ENCODE measurements at places on chromosomes 16 and 17.

GRCh38 chr16:50989047-50989446 lies 162.0 kb downstream of the SALL1 start:
- DNase-seq, result no peak

GRCh38 chr17:43540821-43541674 lies 5.1 kb downstream of the ETV4 start:
- no peak for DNase-seq

DNA sequence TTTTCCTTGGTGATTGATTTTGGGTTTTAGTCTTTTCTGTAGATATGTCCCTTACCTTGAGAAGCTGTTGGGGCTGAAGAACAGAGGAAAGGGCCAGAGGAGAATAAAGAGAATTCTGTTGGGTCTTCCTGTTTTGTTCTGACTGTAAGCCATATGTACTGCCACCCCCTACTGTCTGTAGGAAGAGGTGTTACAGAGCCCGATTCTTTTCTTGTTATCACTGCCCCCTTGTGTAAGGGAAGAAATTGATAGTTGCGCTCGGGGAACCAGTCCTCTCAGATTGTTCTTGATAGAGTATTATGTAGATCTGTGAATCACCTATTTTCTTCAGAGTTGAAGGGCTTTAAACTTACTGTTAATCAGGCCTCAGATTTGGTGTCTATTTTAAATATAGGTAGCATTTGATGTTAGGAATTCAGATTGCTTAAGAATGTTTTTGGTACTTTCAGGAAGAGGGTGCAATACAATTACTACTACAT lies 2.4 kb downstream of the TANC2 start:
- peak; percentile 91 for DNase-seq

DNA sequence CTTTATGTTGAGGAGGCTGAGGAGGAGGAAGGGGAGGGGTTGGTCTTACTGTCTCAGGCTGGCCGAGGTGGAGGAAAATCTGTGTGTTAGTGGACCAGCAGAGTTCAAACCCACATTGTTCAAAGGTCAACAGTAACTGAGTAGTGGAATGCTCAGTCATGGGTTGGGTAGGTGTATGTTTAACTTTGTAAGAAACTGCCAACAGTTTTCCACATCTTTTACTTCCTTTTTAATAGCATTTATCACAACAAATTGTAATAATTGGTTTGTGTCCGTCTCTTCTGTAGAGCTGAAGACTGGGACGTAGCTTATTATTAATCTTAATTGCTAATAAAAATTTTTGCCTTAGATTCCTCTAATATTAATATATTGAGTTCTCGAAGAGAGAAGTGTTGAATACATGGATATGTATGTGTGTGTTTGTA lies 5.3 kb downstream of the ATP6V0A1 start:
- no peak for DNase-seq

GRCh38 chr16:31706318-31706717 lies 167.3 kb upstream of the ZNF267 start:
- no peak for DNase-seq

DNA sequence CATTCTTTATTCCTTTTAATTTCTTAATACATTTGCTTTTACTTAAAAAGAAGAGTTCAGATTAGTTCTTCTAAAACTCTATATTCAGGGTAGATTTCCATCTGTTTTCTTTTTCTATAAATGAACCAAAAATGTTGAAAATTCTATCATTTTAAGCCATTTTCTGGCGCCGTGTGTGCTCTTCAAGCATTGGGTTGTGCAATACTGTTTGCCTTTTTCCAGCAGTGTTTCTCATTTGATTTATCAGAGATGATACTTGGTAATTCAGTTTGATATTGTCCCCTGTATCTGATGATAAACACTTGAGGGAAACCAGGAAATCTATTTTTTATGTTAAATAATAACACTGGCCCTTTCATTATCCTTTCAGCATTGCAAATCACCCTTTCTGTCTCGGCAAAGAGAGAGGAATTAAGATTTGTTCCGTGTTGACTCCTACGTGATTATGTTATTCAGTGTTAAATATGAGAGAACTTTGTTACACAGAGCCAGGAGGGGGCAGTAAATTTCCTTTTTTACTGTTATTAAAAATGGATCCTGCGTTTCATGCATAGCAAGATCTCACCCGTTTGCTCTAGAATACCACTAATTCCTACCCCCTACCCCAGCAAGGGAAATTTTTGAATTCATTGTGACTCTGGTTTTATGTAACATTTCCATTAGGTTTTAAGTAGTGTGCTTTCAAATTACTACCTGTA lies 606.9 kb upstream of the RBFOX1 start:
- DNase-seq, result no peak

DNA sequence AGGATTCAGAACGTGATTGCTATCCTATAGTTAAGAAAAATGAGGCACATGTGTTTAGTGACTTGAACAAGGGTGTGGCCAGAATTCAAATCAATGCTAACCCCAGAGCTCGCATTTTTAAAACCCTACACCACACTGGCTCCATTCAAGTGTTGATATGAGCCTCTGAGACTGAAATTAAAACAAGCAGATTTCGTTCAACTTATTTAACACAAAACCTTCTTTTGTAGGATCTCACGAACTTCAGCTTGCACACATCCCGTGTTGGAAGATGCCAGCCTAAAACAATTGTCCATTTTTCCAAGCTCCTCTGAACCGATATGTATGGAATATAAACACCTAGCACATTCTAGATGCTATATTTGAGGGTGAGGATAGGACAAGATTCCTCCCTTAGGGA lies 231.0 kb upstream of the IRX5 start:
- DNase-seq, result no peak

DNA sequence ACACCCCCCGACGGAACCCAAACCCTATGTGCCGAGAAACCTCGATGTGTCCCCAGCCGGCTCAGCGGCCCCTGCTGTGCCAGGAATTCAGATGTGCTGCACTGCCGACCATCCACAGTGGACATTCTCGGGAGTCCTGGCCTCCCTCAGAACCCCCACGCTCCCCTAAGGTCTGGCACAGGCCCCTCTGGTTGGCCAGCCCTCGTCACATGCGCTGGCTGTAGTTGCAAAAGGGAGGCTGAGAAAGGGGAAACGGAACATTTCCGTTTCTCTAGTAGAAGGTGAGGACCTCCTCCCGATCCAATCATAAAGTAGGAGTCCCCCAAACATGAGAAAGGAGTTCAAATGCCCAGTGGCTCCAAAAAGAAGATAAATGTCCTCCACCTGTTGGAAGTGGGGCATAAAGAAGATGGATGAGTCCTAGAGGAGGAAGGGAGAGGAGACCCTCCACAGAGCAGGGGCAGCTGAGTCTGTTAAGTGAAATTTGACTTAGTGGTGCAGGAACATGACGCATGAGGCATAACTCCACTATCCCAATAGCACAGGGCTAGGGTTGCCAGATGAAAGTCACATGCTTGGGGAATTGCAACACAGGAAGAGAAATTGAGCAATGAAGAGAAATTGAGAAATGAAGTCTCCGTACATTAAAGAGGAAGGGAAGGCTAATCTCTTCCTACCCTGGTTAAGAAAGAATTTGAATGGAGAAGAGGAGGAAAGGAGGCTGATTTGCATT lies 49.3 kb upstream of the WSB1 start:
- DNase-seq, result peak; percentile 81

GRCh38 chr17:73208139-73208827 lies 15.4 kb downstream of the COG1 start:
- no peak for DNase-seq

DNA sequence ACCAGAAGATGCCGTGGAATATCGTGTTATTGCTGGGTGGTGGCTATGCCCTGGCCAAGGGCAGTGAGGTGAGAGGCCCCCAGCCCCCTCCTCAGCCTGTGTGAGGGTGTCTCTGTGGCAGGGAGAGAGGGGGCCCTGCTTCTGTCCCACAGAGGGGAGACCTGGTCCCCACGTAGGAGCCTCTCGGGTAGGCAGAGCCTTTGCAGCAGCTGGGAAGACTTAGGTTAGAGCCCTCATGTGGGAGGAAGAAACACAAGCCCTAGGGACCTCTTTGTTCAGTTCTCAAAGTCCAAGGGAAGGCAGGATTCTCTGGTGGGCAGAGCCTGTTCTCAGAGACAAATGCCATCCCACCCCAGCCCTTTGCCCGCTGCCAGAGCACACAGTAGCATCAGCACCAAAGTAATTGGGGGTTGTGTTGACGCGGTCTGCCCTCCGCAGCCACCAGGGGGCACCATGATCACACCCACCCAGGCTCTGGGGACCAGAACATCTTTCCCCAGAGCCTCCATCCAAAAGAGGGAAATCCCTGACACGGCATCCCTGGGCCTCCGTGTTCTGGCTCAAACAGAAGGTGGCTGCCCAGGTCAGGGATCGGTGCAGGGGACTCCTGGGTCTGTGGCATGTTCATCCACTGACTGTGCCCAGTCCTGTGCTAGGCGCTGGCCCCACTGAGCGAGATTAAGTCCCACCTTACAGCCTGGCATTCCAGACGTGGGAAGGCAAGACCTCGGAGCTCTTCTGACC lies 11.5 kb upstream of the FOXN1 start:
- peak; percentile 54 for DNase-seq

DNA sequence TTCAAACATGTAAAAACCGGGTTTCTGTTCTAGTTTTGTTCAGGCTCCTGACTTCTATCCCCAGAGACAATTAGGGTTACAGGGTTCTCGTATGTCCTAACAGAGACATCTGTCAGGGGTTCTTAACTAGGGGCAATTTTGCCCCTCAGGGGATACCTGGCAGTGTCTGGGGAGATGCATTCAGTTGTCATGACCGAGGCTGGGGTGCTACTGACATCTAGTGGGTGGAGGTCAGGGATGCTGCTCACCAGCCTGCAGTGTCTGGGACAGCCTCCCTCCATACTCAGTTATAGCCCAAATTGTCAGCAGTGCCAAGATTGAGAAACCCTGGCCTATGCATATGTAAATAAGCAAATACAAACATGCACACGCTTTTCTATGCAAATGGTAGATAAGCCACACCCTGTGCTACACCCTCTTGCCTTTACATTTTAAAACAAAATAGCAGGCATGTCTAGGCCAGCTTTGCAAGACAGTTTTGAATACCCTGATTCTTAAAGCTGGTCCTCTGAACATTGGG lies 37.4 kb downstream of the CLEC16A start:
- peak; percentile 11 for DNase-seq

- no peak for DNase-seq
These were observed 21.0 kb downstream of the SDK2 start for GRCh38 chr17:73623247-73623646.

GRCh38 chr16:972316-973002 lies 1.7 kb upstream of the LMF1 start:
- DNase-seq, result no peak

DNA sequence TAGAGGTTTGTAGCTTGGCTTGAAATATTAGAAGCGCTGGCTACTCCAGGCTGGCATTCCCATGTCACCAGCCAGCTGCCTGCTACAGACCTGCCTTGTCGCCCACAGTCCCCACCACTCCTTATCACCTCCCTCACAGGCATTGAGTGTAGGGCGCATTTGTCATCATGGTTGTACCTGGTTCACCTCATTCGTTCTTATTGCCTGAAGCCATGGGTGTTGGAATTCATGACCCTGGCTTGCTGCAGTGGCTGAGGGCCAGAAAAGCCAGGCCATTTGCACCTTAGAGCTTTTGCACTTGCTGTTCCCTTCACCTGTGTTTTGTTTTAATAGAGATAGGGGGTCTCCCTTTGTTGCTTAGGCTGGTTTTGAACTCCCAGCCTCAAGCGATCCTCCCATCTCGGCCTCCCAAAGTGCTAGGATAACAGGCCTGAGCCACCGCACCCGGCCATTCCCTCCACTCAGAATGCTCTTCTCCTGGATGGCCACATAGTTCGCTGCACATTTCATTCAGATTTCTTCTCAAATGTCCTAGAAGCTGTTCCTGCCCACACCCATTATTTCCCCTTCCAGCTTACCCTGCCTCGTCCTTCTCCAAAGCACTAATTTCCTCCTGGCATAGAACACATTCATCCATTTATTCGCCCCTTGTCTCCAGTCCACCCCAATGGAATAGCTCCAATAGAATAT lies 97.6 kb downstream of the C16orf78 start:
- no peak for DNase-seq

GRCh38 chr17:56638591-56639051 lies 45.1 kb downstream of the NOG start:
- no peak for DNase-seq

GRCh38 chr16:3059041-3059722 lies 6.3 kb upstream of the IL32 start:
- DNase-seq, result peak; percentile 76

- DNase-seq, result no peak
These were observed 25.0 kb downstream of the RMI2 start for GRCh38 chr16:11370084-11370931.

- no peak for DNase-seq
These were observed 3.2 kb downstream of the NAGS start for GRCh38 chr17:44007346-44008204.

GRCh38 chr17:76132574-76133338 lies 8.3 kb downstream of the FOXJ1 start:
- no peak for DNase-seq

GRCh38 chr16:67966549-67967182 lies 1.8 kb downstream of the SLC12A4 start:
- peak; percentile 65 for DNase-seq

DNA sequence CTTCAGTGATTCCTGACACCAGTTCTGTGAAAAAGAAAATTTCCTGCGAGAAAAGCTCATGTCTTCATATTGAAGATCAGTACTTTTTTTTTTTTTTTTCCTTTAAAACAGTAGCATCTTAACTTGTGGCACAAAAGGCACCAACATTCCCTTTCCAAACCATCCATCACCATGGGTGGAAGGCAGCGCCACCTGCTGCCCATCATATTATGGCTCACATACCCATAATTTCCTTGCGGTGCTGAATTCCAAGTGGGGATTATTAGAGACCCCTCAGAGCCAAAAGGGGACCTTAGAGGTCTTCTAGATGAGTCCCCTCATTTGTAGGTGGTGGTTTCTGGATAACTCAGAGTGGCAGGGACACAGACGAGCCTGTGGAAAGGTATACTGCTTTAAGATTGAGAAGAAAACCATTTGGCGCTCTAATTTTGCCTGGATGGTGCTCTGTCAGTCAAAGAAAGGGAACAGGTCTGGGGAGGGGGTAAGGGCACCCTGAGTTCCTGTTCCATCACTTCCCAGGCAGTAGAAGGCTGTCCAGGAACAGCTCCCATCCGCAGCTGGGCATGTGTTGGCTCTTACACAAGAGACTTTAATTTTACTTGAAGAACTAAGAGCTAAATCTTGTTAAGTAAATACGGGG lies 7.9 kb upstream of the SOST start:
- peak; percentile 17 for DNase-seq

DNA sequence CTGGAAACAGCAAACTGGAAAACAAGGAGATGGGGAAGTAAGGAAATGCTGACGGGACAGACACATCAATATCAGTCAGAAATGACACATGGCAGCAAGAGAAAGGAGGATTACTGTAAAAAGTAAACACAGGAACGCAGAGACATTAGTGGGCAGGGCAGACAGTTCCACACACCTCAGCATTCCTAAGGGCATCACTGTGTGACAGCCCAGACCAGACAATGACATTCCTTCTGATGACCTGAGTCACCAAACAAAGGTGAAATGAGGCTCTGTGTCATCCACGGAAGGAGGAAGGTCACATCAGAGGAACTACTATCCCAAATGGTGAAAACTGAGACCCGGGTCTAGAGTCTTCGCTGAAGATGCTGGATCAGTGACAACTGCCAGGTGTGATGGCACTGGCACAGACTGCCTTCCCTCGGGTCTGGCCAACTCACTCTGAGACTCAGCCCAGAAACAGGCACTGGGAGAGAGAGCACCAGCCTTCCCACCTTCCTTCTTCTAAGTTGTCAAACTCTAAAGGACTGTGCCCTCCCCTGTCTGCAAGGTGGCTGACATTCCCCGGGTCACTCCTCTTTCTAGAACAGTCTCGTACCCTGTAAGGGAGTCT lies 36.7 kb downstream of the TK2 start:
- DNase-seq, result no peak

- no peak for DNase-seq
These were observed 5.5 kb upstream of the MNT start for GRCh38 chr17:2406271-2406902.

All from HFFc6 (cell line).